ENCODE measurements at places on chromosomes 12 and 14.

DNA sequence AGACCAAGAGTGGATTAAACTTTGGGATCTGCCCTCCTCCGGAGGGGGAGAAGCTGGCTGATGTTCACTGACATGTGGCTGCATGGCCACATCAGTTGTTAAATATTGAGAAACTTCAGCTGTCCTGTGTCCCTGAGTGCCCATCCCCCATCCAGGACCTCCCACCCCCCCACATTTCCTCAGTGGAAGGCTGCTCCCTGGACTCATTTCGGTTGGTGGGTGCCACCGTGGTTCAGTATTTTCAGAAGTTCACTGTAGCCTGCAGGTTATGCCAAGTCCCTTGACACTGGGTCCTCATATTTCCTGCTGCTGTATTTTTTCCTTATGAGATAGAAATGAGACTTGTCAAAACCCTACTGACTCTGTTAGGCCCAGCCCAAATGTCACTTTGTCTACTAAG, 302.4 kb downstream of the CACNA1C start:
- no peak for DNase-seq

- no peak for DNase-seq
Measured at GRCh38 chr14:101407328-101407727, 154.0 kb upstream of the DIO3 start.

DNA sequence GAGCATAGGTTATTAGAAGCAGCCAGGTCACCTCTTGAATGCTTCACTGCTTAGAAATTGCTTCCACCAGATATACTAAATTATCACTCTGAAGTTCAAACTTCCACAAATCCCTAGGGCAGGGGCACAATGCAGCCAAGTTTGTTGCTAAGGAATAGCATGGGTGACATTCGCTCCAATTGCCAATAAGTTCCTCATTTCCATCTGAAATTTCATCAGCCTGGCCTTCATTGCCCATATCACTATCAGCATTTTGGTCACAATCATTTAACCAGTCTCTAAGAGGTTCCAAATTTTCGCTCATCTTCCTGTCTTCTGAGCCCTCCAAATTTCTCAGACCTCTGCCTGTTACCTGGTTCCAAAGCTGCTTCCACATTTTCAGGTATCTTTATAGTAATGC, 356.1 kb downstream of the DAD1 start:
- DNase-seq = no peak

- no peak for DNase-seq
Measured at GRCh38 chr14:31927348-31927832, 149.7 kb upstream of the ARHGAP5 start.

DNA sequence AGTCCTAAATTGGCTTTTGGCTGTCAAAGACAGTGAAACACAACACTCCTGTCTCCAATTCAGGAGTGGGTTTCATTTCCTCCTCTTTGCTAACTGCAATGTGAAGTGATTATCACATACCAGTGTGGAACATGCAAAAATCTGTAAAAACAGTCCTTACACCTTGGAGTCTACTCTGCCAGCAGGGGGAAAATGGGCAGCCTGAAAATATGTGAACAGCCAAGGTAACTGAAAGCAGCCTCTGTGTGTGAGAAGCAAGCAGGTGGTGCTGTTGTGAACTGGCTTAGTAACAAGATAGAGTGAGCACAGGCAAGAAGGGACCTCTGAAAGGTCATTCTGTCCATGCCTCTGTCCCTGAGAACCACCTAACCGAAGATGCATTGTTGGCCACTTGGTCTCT, 6.0 kb downstream of the PRMT8 start:
- DNase-seq = no peak

DNA sequence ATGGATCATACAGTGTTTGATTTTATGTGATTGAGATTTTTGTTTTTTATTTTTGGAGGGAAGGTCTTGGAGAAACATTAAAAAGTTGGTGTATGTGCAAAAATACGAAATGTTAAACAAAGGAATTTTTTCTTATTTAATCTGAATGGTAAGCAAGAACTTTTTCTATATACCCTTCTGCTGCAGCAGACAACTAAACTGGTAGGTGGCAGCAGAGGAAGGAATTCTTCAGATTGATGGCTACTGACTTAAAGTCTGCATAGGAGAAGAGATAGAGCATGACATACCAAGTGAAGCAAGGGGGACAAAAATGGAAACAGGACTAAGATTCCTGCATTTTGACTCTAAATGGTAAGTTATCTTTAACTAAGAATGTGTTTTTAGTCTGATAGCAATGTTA, 42.0 kb upstream of the A2ML1 start:
- DNase-seq = no peak
